CD8-positive, alpha-beta memory T cell (primary cell): ENCODE measurements at places on chromosomes 2 and 18.

- DNase-seq: no peak
These were observed 25.6 kb downstream of the ARHGAP28 start for GRCh38 chr18:6755107-6755506.

DNA sequence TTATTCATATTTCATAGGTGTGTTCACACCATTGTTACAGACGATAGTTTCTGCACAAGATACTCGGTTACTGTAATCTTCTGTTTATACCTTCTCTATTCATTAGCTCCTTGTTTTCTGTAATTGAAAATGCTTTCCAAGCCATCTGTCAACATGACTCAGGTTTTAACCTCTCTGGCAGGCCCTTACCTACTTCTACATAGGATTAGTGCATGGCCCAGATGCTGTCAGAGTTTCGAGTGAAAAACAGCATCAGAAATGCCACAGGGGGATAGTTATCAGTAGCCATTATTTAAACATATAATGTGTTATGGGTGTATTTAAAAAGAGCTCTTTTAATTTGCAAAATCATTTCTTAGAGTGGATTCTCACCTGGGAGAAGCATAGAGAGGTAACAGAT is 596.4 kb downstream of the FBXO15 start:
- DNase-seq: no peak

- DNase-seq: no peak
These were observed 11.0 kb downstream of the TTN start for GRCh38 chr2:178796079-178796677.

DNA sequence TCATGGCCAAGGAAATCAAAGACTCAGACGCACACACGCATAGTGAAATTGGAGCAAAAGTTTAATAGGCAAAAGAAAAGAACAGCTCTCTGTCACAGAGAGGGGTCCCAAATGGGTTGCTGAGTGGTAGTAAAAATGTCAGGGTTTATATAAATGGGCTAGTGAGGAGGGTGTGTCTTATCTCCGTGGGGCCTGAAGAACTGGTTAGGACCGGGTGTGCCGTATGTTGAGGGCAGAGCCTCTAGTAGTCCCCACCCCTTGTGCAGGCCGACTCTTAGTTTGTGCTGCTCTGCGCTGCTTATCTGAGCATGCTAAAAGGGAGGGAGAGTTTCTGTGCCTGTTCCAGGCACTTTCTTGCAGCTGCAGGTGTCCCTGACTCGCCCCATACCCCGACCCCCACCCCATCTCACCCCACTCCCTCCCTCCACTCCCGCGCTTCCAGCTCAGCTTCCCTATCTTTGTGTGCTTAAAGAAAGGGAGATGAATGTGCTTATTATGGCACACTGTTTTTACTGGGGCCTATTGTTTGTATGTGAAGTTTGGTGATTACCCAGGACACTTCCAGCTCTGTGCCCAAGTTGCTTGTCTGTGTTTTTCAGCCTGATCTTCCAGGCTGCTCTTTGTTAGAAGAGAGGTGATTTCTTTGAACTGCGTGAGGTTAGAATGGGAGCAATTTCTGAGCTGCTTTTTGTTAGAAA is 167.4 kb downstream of the SPAG16 start:
- DNase-seq: no peak

DNA sequence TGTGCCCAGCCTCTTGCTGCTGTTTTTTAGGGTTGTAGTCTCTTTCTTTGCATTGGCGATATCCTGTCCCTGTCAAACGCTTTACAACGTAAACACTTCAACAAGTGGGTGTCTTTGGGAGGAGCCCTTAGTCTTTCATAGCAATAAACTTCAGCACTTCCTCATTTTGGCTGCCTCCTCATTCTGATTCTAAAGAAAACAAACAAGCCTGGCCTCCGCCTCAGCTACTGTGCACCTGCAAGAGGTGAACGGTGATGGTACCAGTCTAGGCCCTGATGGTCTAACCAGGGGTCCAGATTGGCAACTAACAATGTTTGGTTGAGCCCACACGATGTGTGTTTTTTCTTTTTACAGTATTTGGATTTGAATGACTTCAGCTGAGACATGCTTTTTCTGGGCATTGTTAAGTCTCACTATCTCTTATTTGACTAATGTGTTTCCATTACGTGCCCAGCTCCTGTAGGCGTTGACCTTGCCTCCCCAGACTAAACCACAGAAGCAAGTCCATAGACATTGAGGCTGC is 53.2 kb upstream of the CUL3 start:
- no peak for DNase-seq

DNA sequence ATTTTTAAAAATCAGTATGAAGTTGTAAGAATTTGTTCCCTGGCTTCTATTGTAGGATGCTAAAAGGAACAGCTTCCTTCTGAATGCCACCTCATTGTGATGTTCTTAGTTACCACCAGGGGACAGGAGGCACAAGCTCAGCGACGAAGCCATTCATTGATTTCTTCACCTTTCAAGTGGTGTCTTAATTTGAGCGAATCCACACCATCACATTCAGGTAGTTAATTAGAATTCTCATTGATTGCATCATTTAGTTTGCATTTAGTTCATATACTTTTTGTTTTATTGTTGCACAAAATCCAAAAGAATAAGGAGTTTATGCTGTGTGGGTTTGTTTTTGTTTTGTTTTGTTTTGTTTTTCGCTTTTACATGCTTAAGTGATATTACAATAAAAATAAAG is 23.1 kb downstream of the CYP27C1 start:
- no peak for DNase-seq

DNA sequence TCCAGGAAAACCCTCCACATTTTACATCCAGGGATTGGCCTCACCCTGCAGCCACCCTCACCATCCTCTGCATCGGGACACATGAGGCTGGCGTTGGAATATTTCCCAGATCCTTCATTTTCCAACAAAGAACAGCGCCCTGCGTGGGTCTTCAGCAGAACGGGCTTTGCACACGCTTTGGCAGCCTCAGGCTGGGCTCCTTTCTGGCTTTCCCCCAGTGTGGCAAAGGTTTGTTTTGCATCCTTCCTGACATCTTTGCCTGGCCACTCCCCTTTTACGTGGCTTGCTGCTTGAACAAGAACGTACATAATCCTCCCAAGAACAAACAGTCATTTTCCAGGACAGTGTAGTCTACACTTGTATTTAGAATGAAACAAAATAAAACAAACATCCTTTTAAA is 25.6 kb upstream of the GREB1 start:
- no peak for DNase-seq

- no peak for DNase-seq
These were observed 49.4 kb downstream of the PDE1A start for GRCh38 chr2:182377467-182377866.

GRCh38 chr2:171811245-171811628 is 82.8 kb downstream of the SLC25A12 start:
- DNase-seq: peak; percentile 3

- DNase-seq: no peak
These were observed 316 bp downstream of the FKBP7 start for GRCh38 chr2:178478130-178478438.

GRCh38 chr2:1397350-1397749 is 15.9 kb upstream of the TPO start:
- DNase-seq: no peak

DNA sequence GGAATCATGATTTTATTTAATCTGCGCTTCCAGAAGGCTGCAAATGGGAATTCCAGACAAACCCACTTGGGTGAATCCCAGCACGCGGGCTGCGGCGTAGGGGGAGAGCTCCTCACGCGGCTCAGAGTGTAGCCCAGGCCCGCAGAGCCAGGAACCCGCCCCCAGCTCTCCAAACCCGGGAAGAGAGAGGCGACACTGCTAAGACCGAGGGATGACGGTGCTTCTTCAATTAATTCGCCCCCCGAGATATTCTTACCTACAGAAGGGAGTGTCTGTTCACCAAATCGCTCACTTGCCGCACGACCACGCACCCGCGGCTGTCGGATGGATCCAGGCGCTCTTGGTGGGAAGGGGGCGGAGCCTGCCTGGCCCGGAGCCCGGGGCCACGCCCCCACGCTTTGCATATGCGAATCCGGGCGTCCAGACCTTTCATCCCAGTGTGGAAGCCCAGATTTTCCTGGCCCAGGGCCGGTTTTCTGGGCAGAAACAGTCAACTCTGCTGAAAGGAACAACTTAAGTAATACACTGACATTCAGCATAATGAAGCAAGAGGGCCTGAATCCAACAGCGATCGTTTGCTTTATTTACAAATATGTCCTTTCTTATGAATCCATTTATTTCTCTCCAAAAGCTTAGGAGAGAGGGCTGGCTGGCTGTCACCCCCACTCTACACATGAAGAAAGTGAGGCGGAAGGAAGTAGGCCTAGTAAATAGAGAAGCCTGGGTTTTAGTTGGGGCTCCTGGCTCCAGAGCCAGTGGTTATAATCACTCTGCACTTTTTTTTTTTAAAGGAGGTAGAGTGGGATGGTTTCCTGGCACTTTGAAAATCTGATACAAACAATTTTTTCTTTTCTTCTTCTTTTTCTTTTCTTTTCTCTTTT is at the start of gene SLC19A3:
TSS of gene SLC19A3 (minus strand) at position 342 of the 881 bp plus-strand sequence. CDS start 15,710 bp downstream, outside the sequence.
- DNase-seq: no peak

- no peak for DNase-seq
These were observed 9.2 kb downstream of the GNLY start for GRCh38 chr2:85703329-85703728.
